ENCODE measurements at places on chromosomes 11 and 22.

DNA sequence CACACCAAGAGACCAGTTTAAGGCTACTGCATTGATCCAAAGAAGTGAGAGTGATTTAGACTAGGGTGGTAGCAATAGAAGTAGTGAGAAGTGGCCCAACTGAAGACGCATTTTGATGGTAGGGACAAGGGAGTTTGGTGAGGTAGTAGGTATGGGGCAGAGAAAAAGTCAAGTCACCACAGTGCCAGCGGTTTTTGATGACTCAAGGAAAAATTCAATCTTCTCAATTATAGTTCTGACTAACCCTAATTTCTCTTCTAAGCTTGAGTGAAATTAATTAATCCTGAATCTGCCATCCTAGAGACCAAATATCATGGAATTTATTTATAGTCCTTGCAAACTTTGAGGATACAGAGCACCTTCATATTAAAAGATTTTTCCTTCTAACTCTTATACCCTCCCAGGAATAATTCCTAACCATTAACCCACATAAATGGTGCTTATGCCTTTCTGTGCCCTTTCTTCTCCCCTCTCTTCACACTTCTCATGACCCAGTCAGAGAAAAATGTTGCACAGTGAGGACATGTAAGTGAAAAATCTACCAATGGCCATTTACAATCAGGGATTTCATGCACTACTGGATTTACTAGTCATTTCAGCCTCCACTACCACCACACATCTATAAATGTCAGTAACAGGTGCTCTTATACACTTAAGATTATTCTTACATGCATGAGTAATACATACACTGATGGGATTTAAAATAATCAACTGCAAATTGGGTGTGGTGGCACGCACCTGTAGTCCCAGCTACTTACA lies 45.9 kb upstream of the ARHGAP32 start:
- DNase-seq: no peak

GRCh38 chr11:7480113-7480512 lies 5.2 kb upstream of the OLFML1 start:
- no peak for DNase-seq

GRCh38 chr11:44753961-44754645 lies 27.3 kb downstream of the TSPAN18 start:
- DNase-seq: no peak

DNA sequence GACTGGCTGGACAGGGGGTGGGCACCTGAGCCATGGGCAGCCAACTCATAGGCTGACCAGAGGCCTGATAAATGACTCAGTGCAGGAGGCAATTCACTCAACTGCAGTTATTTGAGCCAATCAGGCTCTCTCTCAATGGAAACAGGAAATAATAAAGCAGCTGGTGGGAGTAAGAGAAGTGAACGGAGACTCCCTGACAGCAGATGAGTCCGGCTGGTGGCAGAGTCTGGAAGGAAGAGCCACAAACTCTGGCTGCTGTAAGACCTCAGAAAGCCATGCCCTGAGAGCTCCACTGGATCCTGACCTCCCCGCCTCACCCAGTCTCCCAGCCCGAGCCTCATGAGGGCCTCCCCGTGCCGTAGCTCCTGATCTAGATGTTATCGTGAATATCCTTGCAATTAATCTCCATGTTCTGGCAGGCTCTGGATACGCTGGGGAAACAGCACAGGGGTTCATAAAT lies 69.8 kb downstream of the TRIM29 start:
- DNase-seq: no peak

- DNase-seq: no peak
Measured at GRCh38 chr11:14229472-14229871, 129.5 kb downstream of the RRAS2 start.

DNA sequence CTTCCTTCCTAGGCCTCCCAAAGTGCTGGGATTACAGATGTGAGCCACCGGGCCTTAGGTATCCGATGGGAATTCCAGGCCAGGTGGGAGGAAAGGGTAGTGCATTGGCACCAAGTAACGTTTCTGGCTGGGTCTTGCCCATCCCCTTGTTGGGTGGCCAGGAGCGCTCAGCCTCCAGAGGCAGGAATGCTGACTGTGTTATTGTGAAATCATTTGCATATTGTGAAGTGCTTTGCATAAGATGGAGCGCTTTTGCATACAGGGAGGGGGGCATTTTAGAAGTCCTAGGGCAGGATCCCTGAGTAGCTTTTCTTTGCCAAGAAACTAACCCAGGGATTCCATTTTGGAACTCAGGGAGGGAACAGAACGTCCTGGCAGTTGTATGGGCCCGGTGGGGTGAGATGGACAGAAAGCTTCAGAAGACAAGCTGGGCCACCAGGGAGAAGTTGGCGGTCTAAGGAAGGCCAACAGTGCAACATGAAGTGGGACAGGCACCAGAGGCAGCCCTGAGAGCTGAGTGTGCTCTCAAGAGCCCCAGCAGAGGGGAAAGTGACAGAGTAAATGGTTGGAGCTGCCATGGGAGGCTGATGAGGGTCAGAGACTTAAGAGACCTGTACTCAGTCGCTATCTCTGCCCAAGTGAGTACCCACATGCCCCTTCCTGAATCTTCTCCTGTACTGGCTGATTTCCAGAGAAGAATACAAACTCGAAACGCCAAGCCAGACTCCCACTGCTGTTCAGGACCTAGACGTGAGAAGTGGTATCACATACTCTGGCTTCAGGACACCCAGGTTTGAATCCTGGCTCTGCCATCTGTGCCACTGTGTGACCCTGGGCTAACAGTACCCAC lies 1.3 kb upstream of the SLC39A13 start:
- DNase-seq: no peak

GRCh38 chr11:35211952-35212351 lies 73.0 kb downstream of the CD44 start:
- DNase-seq: no peak

DNA sequence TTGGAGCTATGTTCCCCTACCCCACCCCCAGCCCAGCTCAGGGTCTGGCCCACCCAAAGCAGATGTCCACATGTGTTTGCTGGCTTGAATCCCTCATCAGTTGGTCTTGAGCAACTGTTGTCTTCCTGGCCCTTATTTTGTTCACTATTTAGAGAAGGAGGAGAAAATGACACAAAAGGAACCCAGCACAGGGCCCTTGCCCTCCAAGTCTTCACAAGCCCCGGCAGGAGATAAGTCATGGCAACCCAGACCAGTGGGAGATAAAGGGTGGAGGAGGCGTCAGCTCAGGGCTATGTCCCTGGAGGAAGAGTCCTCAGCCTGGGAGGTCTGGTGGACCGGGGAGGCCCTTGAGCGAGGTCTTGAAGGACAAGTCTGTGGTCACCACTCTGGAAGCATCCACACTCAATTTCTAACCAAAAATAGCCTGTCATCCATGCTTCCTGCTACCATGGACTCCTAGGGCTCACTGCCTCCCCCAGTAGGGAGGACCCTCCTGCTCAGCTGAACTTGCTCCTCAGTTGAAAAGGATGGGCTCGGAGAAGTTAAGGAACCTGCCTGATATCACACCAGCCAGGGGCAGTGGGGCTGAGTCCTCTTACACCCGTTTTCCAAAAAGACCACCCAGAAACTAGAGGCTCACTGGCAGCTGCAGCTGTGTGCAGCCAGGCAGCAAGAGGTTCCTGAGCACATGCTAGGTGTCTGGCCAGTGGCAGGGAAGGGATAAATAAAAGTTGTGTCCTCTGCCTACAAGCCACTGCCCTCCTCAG lies 1.8 kb upstream of the RAB3IL1 start:
- no peak for DNase-seq

- DNase-seq: no peak
Measured at GRCh38 chr22:42595434-42595833, 19.2 kb downstream of the POLDIP3 start.

DNA sequence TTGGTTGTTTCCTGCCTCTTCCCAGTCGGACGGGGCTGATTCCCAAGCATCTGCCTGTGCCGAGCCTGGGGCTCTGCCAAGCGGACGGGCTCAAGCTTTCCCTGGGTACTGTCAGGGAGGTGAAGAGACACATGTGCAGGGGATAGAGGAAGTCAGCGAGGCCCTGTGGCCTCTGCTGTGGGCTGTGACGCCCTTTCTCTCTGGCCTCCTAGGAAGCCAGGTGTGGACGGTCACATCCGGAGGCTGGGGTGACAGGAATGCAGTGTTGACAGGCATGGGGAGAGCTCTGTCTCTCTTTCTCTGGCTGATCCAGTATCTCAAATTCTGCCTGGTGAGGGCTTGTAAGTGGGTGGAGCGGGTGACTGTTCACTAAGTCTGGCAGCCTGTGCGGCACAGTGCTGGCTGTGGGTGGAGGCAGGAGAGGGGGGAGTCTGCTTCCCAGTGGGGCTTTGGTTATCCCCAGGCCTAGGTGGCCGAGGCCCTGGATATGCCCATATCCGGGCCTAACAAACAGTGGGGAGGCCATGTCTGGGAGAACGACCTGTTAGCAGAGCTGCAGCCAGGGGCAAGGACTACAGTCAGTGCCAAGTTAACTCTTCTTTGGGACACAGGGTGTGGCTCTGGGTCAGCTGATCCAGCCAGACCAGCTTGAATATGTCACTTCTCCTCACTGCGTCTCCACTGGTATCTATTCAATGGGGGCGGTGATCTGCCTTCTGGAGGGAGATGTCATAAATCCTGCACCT lies 1.9 kb downstream of the KCTD17 start:
- DNase-seq: no peak

DNA sequence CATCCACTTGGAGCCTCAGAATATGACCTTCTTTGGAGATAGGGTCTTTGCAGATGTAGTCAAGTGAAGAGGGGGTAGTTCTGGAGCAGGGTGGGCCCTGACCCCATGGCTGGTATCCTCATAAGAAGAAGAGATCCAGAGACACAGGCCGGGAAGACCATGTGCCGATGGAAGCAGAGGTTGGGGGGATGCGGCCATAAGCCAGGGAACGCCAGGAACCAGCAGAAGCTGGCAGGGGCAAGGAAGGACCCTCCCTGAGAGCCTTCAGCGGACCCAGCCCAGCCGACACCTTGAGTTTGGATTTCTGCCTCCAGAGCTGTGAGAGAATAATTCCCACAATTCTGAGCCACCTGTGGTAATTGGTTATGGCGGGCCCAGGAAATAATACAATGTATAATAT lies 26.1 kb upstream of the SMIM38 start:
- no peak for DNase-seq

- no peak for DNase-seq
Measured at GRCh38 chr11:86449993-86450629, 75.4 kb downstream of the CCDC81 start.

GRCh38 chr11:17185938-17186337 lies 21.8 kb downstream of the PIK3C2A start:
- no peak for DNase-seq

DNA sequence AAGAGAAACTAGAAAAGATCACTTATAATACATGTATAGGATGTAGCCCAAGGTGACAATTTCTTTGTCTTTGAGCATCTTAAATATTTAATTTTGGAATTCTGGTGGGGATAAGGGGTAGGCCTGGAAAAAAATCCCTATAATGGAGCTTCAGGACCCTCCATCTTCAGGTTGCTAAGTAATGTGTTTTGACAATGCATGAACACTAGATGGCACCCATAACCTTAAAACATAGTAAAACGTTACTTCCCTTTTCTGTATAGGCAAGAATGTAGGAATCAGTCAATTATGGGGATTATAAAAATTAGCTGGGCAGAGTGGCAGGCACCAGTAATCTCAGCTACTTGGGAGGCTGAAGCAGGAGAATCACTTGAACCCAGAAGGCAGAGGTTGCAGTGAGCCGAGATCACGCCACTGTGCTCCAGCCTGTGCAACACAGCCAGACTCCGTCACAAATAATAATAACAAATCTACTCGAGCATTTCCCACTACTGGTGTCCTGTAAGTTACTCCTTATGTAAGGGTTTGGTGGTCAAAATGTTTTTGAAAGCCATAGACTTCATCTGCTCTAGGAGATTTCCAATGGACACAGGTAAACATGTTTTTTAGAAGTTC lies 541.9 kb upstream of the CCDC90B start:
- DNase-seq: no peak

GRCh38 chr11:3077189-3077836 lies 20.1 kb upstream of the CARS1 start:
- no peak for DNase-seq

GRCh38 chr11:68149417-68149816 lies 28.2 kb upstream of the CHKA start:
- DNase-seq: no peak

- DNase-seq: no peak
Measured at GRCh38 chr11:95577716-95578460, 211.7 kb downstream of the FAM76B start.

DNA sequence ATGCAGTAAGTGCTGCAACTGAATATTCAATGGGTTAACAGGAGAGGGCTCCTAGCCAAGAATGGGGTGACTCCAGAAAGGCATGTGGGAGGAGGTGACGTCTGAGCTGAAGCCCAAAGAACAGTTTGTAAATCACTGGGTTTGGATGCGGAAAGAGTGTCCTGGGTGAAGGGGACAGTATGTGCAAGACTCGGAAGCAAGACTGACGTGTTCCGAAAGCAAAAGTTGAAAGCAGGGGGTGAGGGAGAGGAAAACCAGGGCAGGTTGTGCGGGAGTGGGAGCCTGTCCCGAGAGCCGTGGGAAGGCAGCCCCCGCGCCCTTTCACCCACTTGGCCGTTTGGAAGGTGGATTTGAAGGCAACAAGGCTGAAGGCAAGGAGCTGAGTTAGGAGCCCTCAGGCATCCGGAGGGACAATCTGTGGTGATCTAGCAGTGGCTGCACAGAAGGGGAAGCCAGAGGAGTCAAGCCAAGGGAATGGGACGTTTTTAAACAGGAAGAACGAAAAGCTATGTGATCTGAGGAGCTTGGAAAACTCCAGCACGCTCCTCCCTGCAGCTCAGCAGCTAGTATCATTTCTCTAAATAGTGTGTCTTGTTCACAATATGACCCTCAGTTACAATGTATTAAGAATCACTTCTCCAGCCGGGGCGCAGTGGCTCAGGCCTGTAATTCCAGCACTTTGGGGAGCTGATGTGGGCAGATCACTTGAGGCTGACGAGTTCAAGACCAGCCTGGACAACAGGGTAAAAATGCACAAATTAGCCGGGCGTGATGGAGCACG lies 7.7 kb downstream of the SLC25A18 start:
- DNase-seq: no peak

DNA sequence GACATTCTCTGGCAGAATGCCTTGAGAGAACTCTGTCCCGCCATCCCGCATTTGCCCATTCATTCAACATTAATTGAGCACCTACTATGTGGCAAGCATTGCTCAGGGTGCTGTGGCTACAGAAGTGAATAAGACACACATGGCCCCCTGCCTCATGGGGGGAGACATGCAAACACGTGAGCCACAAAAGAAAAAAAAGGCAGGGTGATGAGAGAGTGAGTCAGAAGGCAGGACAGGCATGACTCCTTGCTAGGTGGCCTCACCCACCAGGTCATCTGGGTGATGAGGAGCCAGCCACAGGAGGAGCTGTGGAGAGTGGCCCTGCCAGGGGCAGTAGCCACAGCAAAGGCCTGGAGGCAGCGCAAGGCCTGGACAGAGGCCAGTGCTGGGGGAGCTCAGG lies 4.9 kb downstream of the CHRM4 start:
- no peak for DNase-seq

GRCh38 chr11:117188620-117189081 lies 10.1 kb downstream of the SIDT2 start:
- DNase-seq: no peak

- DNase-seq: no peak
Measured at GRCh38 chr11:97850701-97851100, 1170.0 kb upstream of the CNTN5 start.

Data from activated CD8-positive, alpha-beta memory T cell treated with anti-CD3 and anti-CD28 coated beads, Interleukin-2, amount 10 ng/mL, durations not matched to agents 7 days and 5 days (primary cell).